ENCODE measurements at places on chromosomes 2 and 18. TPM values are rescaled to one million over a fixed set of nuclear protein-coding genes. Genes with fewer than 3 reads are reported as not detected.

DNA sequence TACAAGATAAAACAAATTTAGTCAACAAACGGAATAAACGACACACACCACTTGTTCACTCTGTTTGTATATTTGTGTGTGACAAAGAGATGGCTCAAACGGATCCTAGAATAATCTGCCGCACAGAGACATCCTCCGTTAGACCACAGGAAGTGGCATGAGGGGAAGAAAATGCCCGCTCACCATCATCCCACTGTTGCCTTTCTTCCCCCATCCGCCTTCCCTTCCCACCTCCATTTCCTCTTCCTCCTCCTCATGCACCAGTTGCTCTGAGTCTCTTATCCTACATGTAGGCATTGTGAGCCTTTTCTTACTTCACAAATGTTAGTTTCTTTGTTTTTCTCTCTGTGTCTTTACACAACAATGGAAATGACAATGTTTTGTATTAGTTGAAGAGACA, 228.5 kb upstream of the SMIM21 start:
- DNase-seq: no peak

- no peak for DNase-seq
Observed at GRCh38 chr2:187435756-187436155, 12.3 kb downstream of the CALCRL start.

GRCh38 chr2:214076527-214076926, 334.3 kb upstream of the VWC2L start:
- no peak for DNase-seq

DNA sequence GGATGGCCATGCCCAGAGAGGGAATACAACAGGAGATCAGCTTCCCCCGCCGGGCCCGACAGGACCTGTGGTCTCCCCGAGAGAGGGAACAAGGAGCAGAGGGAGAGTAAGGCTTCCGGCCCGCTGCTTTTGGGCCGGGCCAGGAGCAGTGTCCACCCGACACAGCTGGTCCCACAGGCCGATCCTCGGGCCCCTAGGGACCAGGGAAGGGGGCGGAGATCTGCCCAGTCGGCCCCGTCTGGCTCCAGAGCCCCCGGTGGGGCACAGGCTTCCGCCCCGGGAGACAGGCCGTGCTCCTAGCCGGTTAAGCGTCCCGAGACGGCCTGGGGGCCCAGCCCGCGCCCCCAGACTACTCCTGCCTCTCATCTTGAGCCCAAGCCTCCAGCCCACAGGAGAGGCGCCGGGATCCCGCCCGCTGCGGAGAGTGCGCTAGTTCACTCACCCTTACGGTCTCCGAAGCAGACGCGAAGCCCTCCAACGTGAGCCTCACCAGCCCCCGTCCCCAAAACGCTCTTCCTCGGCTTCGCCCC, at the start of gene MCFD2:
Gene MCFD2, minus strand, starts transcription at position 526 of the 530 bp plus-strand sequence. CDS start 6,635 bp downstream, outside the sequence.
- peak; percentile 74 for DNase-seq

The NEU2 gene
- 0.33 TPM for total RNA-seq
